ENCODE measurements at places on chromosomes 16 and 17. TPM values are rescaled to one million over a fixed set of nuclear protein-coding genes. Genes with fewer than 3 reads are reported as not detected.
A peak's percentile ranks its signal among the peaks of the same experiment; 100 is the strongest.

Gene ALOX15B
- 0.06 TPM for total RNA-seq

DNA sequence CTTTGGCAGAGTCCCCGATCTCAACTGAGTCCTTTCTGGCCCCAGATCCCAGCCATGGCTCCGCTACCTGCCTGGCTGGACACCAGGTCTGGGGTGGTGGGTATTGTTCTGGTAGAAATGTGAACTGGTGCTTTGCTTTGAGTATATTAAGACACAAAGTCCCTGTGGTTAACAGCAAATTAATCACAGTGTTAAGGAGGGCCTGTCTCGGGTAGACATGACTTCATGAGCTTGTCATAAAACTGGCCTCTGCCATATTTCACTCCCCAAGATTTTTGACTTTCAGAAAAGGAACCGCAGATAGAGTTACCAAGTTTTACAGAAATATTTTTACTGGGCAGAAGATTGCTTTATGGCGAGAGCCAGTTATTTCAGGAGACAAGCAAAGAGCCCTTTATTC is 19.5 kb downstream of the NKD1 start:
- H3K4me3 ChIP-seq = no peak overlapping the region
- H3K4me1 ChIP-seq = no peaks in the 10 kb centered on the region
- no peaks in the 10 kb centered on the region for H3K36me3 ChIP-seq
- no peak for DNase-seq
- no peak overlapping the region for H3K27ac ChIP-seq
- H3K27me3 ChIP-seq = no peaks in the 10 kb centered on the region

Gene KCNAB3
- 2.7 TPM for total RNA-seq

Gene SEPTIN1
- total RNA-seq = 1.1 TPM

- H3K4me1 ChIP-seq = peaks cover 21% of the 10 kb centered on the region
- peaks cover 30% of the 10 kb centered on the region for H3K27me3 ChIP-seq
- no peaks in the 10 kb centered on the region for H3K36me3 ChIP-seq
- no peak for DNase-seq
Observed at GRCh38 chr16:11312718-11313492, 31.8 kb upstream of the PRM1 start.

DNA sequence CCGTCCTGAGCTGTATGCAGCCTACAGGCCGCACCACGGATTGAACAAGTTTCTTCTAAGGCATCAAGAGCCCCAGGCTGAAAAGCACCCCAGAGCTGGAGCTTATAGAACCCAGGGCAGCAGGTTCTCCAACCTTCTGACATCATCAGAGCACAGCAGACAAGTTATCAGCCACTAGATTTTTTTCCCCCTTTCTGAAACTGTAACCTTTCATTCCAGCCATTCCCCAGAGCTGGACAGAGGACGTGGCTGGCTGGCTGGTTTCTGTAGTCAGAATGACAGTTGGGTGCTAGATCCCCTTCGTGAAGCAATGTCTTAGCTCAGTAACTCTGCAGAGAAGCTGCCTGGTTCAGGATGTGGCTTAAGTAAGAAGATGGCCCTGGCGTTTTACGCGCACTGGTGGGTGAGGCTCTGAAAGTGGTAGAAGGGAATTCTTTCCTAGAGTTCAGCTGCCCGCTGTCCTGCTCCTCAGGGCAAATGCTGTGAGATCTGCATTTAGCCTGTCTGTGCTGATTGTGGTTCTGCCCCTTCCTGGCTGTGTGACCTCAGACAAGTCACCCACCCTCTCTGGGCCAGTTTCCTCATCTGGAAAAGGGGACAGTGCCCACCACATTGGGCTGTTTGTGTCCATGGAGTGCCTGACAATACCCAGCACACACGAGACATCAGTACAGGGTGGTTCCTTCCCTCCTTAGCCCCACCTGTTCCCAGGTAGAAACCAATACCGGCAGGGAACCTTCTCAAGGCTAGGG is 9.1 kb downstream of the DEXI start:
- H3K27me3 ChIP-seq = no peaks in the 10 kb centered on the region
- H3K27ac ChIP-seq = no peak overlapping the region
- no peak for DNase-seq
- H3K4me1 ChIP-seq = no peaks in the 10 kb centered on the region
- H3K4me3 ChIP-seq = no peak overlapping the region

Gene KCNJ18
- not detected for total RNA-seq

Gene GRAP
- total RNA-seq = 0.46 TPM

Gene CLEC10A
- not detected for total RNA-seq

Gene SHCBP1
- 18.7 TPM for total RNA-seq

GRCh38 chr17:58447039-58447975 is 30.0 kb upstream of the RNF43 start:
- no peaks in the 10 kb centered on the region for H3K27me3 ChIP-seq
- H3K36me3 ChIP-seq = no peaks in the 10 kb centered on the region
- peak; percentile 88 for DNase-seq

GRCh38 chr16:89253548-89254287 is 36.2 kb downstream of the ZNF778 start:
- H3K27ac ChIP-seq = no peak overlapping the region
- H3K27me3 ChIP-seq = peaks cover 35% of the 10 kb centered on the region
- no peak overlapping the region for H3K4me3 ChIP-seq
- DNase-seq = no peak
- H3K36me3 ChIP-seq = no peaks in the 10 kb centered on the region
- no peaks in the 10 kb centered on the region for H3K4me1 ChIP-seq

DNA sequence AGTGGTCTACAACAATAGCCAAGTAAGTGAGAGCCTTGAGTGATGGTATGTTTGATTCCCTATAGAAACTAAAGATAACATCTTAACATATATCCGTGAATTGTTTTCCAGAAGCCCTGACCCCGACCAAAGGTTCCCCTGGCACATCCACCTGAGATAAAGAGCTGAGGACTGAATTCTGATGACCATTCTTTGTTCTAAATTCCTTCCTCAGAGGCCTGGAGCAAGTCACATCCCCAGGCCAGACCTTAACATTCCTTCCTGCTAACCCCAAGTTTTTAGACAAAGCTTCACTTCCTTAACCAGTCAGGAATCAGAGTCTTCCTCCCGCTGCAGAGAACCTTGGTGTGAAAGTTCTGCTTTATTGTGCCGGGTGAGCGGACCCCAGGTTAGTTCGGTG is 83.3 kb downstream of the PMP22 start:
- no peak overlapping the region for H3K27ac ChIP-seq
- no peak for DNase-seq
- no peaks in the 10 kb centered on the region for H3K36me3 ChIP-seq
- no peaks in the 10 kb centered on the region for H3K4me1 ChIP-seq
- H3K27me3 ChIP-seq = no peaks in the 10 kb centered on the region
- no peak overlapping the region for H3K4me3 ChIP-seq

DNA sequence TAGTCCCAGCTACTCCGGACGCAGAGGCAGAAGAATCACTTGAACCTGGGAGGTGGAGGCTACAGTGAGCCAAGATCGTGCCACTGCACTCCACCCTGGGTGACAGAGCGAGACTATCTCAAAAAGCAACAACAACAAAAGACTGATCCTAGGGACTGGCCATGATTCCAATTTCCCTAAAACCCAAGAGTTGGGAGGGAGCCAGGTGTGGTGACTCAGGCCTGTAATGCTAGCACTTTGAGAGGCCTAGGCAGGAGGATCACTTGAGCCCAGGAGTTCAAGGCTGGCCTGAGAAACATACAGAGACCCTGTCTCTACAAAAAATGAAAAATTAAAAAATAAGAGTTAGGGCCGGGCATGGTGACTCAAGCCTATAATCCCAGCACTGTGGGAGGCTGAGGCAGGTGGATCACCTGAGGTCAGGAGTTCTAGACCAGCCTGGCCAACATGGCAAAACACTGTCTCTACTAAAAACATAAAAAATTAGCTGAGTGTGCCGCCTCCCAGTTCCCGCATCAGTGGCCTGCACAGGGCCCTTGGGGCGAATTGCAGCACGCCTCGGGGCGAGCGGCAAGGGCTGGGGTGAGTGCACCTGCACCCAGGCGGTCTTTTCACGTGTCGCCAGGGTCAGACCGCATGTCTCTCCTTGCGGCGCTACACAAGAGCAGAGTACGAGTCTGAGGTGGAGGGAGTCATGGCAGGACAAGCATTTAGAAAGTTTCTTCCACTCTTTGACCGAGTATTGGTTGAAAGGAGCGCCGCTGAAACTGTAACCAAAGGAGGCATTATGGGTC is 40.8 kb downstream of the CDH3 start:
- no peak overlapping the region for H3K27ac ChIP-seq
- H3K4me1 ChIP-seq = no peaks in the 10 kb centered on the region
- no peaks in the 10 kb centered on the region for H3K27me3 ChIP-seq
- H3K4me3 ChIP-seq = no peak overlapping the region
- DNase-seq = no peak
- H3K36me3 ChIP-seq = no peaks in the 10 kb centered on the region

Gene ADORA2B
- total RNA-seq = 1.9 TPM

- peak; percentile 18 for DNase-seq
- H3K27ac ChIP-seq = no peak overlapping the region
- H3K27me3 ChIP-seq = peaks cover 72% of the 10 kb centered on the region
- H3K36me3 ChIP-seq = no peaks in the 10 kb centered on the region
Observed at GRCh38 chr16:59341368-59341767, 607.3 kb upstream of the GOT2 start.

DNA sequence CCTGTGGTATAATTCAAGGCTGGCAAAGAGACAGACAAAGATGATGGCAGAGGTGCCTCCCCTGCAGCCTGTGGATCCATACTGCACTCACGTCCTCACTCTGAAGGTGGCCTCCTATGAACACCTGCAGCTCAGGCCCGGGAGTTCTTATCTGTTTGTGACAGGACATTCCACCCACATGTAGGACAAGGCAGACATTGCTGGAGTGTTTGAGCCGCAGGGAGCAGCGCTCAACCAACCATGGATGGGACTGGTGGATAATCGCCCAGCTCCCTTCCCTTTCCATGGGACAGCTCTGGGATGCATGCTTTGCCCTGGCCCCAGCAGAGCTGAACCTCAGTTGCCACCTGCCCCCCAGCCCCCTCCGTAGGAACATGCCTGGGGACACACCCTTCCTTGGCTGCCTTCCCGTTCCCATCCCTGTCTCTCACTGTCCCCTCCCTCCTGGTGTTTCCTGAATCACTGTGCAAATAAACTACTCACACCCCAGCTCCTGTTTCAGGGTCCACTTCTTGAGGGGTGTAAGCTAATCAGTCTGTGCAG is 22.2 kb downstream of the ITPRIPL2 start:
- H3K27ac ChIP-seq = no peak overlapping the region
- H3K36me3 ChIP-seq = no peaks in the 10 kb centered on the region
- DNase-seq = no peak
- peaks cover 6% of the 10 kb centered on the region for H3K4me1 ChIP-seq

- H3K4me1 ChIP-seq = no peaks in the 10 kb centered on the region
Observed at GRCh38 chr17:1566505-1567199, 4.1 kb upstream of the PITPNA start.

Gene IRX5
- 1.0 TPM for total RNA-seq

Gene GGT6
- total RNA-seq = not detected

GRCh38 chr17:31523862-31524730 is 132.6 kb downstream of the RAB11FIP4 start:
- H3K4me3 ChIP-seq = no peak overlapping the region
- H3K4me1 ChIP-seq = no peaks in the 10 kb centered on the region
- DNase-seq = no peak
- H3K27ac ChIP-seq = no peak overlapping the region

- peaks cover 20% of the 10 kb centered on the region for H3K4me1 ChIP-seq
- peaks cover 100% of the 10 kb centered on the region for H3K27me3 ChIP-seq
- H3K36me3 ChIP-seq = no peaks in the 10 kb centered on the region
- DNase-seq = peak; percentile 62
Observed at GRCh38 chr16:55329791-55330428, 5.9 kb downstream of the IRX6 start.

DNA sequence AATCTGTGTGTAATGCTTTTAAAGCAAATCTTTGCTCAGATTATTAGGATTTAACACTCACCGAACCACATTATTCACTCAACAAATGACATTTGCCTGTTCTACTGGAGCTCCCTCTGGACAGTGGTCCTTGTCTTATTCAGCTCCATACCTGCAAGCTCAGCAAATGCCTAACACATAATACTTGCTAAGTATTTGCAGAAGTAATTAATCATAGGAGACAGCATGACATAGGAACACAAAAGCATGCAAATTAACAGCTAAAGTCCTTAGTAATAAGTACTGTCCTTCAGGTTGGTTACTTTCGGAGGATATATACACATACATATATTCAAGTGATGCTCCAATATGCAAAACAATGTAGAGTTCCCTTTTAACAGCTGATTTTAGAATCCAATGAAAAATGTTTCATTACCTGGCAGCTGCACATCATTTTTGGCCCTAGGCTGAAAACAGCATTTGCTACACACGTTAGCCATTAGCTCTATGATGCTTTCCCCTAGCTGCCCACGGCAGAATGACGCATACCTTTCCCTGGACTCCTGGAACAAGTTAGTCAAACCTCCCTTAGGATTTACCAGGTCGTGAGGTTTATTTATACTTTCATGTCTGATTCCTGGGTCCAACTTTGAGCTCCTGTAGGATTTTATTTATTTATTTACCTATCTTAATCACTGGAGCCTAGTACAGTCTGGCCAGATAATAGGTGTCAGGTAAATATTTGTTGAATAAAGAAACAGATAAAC is 8.6 kb downstream of the BRD7 start:
- DNase-seq = no peak
- H3K4me1 ChIP-seq = no peaks in the 10 kb centered on the region
- no peak overlapping the region for H3K27ac ChIP-seq
- peaks cover 19% of the 10 kb centered on the region for H3K36me3 ChIP-seq

Gene MRC2
- 88.2 TPM for total RNA-seq

Gene HEXIM1
- total RNA-seq = 14.3 TPM

Gene CHD3
- 28.0 TPM for total RNA-seq

GRCh38 chr16:52827456-52827855 is 225.2 kb downstream of the CHD9NB start:
- no peak overlapping the region for H3K27ac ChIP-seq
- no peak overlapping the region for H3K4me3 ChIP-seq
- DNase-seq = peak; percentile 33
- no peaks in the 10 kb centered on the region for H3K27me3 ChIP-seq
- peaks cover 8% of the 10 kb centered on the region for H3K4me1 ChIP-seq

DNA sequence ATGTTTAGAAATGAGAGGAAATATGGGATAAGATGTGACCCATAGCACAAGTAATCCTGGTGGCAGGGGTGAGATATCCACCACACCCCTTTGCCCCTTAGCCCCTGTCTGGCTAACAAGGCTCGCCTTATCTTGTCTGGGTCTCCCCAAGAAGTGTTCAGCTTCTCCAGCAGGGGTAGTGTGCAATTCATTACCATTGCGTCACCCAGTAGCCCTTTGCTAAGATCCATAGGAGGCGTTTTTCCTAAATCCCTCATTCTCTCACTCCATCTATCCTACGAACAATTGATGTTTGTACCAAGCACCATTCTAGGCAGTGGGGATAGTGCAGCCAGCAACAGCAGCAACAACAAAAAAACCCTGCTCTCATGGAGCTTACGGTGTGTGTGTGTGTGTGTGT is 30.8 kb downstream of the CCDC42 start:
- no peaks in the 10 kb centered on the region for H3K27me3 ChIP-seq
- H3K4me3 ChIP-seq = no peak overlapping the region
- DNase-seq = no peak
- H3K4me1 ChIP-seq = peaks cover 5% of the 10 kb centered on the region

- no peaks in the 10 kb centered on the region for H3K4me1 ChIP-seq
- no peaks in the 10 kb centered on the region for H3K27me3 ChIP-seq
- H3K36me3 ChIP-seq = peaks cover 8% of the 10 kb centered on the region
- H3K4me3 ChIP-seq = no peak overlapping the region
Observed at GRCh38 chr17:5430413-5430999, 8.4 kb downstream of the C1QBP start.

Gene ELMO3
- total RNA-seq = not detected

Measured in neural progenitor cell (in vitro differentiated cells).